BE2C (cell line): ENCODE measurements at places on chromosomes 6 and 20.

DNA sequence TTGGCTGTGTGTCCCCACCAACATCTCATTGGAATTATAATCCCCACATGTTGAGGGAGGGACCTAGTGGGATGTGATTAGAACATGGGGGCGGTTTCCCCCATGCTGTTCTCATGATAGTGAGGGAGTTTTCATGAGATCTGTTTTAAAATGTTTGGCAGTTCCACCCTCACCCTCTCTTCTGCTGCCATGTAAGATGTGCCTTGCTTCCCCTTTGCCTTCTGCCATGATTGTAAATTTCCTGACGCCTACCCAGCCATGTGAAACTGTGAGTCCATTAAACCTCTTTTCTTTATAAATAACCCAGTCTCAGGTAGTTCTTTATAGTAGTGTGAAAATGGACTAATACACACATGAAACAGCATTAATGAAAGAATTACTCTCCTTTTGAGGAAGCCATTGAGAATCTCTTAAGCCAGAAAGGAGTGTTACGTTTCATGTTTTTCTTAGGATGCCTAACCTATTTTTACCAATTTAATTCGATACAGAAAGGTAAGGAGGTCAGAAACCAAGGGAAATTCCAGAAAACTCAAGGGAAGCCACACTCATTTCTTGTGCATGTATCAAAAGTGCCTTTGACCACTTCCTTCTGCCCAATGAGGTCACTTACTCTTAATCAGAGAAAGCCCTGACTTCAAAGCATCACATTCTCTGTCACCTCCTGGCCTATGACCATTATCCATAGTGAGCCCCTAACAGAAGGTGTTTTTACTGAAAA is 24.7 kb upstream of the HINT3 start:
- no peak for DNase-seq

- DNase-seq = no peak
Observed at GRCh38 chr20:44769481-44769863, 23.8 kb downstream of the KCNK15 start.

- no peak for DNase-seq
Observed at GRCh38 chr20:52226370-52226769, 34.8 kb upstream of the ZFP64 start.

- DNase-seq = no peak
Observed at GRCh38 chr20:13736436-13737191, 48.1 kb downstream of the ESF1 start.

DNA sequence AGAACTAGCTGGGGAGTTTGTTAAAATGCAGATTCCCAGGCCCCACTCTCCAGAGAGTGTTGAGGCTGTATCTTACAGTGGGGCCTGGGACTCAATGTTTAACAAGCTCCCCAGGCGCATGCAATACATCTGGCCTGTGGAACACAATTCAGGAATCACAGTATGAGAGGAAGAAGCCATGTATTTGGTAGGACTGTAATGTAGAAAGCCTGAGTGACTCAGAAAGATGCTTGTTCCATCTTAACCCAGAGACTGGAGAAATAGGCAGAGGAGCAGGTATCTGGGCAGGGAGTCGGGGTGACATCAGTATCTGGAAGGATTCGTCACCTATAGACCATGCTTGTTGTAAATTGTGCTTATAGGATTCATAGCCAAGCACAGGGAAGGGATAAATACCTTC is 90.5 kb downstream of the UNC5CL start:
- no peak for DNase-seq

- DNase-seq = no peak
Observed at GRCh38 chr6:140554421-140554820, 1180.0 kb upstream of the CITED2 start.

GRCh38 chr6:168852376-168852884 is 401.2 kb downstream of the THBS2 start:
- no peak for DNase-seq

GRCh38 chr6:36660771-36661471 is 17.6 kb upstream of the CDKN1A start:
- DNase-seq = no peak

DNA sequence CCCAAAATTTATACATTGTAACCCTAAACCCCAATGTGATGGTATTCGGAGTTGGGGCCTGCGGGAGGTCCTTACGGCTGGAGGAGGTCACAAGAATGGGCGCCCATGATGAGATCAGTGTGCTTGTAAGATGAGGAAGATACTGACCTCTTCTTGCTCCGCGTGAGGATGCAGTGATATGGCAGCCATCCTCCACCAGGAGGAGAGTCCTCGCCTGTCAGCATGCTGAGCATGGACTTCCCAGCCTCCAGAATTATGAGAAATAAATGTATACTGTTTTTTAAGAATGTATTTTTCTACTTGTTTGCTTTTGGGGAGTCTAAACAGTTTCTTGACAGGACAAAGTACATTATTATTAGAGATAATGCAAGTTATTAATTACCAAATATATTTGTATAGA is 8.7 kb upstream of the SYNDIG1 start:
- DNase-seq = no peak

DNA sequence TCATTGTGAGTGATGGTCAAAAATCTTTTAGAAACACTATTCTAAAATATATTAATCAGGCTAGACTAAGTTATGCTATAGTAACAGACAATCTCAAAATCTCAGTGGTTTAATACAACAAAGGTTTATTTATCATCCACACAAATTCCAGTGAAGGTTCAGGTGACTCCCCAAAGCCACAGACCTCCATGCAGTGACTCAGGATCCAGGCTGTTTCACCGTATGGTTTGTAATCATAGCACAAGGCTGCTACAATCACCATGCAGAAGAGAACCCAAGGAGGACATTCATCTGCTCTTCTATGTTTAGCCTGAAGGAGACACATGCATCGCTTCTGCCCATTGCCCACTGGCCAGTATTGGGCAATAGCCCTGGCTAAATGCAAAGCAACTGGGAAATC is 46.2 kb downstream of the BFSP1 start:
- DNase-seq = no peak

GRCh38 chr6:151440930-151441329 is 11.0 kb downstream of the RMND1 start:
- no peak for DNase-seq

- DNase-seq = no peak
Observed at GRCh38 chr6:136647363-136647852, 97.2 kb upstream of the MAP7 start.

GRCh38 chr6:100186552-100186951 is 192.5 kb upstream of the MCHR2 start:
- no peak for DNase-seq
